Activated T-helper 1 cell treated with anti-CD3 and anti-CD28 coated beads, Interleukin-2, amount 50 U/mL, for 16 hours (primary cell): ENCODE measurements at places on chromosomes 7 and 10.

- DNase-seq, result no peak
These were observed 181.4 kb downstream of the CUX1 start for GRCh38 chr7:101998906-101999240.

GRCh38 chr7:36526863-36527548 is 137.3 kb downstream of the ANLN start:
- no peak for DNase-seq

DNA sequence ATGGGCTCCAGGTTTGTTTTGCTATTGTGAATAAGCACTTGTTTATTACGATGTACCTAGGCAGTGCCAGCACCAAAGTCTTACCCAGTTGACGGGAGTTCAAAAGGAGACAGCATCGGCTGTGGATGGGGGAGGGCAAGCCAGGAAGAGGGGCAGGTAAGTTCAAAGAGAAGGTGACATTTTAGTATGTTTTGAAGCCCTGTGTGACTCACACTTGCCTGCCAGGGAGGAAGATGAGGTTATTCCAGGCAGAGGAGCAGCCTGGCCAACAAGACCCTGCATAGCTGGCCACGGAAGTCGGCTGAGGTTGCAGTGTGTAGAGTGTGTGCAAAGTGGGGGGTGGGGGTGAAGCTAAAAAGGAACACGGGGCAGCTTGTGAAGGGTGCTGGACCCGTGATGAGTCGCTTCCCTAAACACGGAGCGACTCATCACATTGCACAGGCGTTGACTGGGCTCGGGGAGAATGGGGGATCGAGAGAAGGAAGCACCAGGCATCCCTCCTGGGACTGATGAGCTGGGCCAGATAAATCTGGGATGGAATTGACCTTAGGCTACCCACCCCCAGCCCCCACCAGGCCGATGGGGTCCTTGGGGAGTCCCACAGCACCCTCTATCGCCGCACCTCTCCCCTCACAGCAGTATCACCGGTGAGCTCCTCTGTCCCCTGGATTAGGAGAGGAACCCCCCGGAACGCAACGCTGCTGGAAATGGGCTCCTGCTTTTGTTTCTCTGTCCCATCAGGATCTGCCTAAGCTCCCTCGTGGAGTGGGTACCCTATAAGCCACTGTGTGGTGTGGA is 97.9 kb upstream of the IKZF1 start:
- peak; percentile 56 for DNase-seq

DNA sequence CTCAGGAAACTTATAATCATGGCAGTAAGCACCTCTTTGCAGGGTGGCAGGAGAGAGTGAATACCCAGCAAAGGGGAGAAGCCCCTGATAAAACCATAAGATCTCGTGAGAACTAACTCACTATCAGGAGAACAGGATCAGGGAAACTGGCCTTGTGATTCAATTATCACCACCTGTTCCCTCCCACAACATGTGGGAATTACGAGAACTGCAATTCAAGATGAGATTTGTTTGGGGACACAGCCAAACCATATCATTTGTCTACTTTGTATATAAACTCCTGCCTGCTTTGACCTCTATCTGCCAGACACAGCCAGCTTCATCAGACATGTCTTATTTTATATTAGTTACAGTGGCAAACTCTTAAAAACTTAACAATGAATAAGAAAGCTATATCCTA is 50.4 kb downstream of the ARMC3 start:
- DNase-seq, result no peak

DNA sequence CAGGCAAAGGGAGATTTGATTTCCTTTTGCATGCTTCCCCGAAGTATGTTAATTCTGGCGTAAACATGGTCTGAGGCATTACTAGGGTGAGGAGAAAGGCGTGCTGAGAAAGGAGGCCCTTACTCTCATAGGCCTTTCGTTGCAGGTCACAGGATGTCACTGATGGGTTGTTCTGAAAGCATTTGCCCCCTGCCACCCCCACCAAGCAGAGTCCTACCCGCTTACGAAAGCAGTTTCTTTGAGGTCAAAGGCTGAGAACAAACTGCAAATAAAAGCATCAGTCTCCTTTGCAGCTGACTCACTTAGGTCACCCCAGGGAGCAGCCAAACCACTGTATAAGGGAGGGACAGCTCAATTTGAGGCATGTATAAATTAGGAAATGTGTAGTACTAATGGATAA is 57.1 kb downstream of the BPGM start:
- DNase-seq, result no peak

- no peak for DNase-seq
These were observed 143.0 kb upstream of the BMPER start for GRCh38 chr7:33762151-33762910.

DNA sequence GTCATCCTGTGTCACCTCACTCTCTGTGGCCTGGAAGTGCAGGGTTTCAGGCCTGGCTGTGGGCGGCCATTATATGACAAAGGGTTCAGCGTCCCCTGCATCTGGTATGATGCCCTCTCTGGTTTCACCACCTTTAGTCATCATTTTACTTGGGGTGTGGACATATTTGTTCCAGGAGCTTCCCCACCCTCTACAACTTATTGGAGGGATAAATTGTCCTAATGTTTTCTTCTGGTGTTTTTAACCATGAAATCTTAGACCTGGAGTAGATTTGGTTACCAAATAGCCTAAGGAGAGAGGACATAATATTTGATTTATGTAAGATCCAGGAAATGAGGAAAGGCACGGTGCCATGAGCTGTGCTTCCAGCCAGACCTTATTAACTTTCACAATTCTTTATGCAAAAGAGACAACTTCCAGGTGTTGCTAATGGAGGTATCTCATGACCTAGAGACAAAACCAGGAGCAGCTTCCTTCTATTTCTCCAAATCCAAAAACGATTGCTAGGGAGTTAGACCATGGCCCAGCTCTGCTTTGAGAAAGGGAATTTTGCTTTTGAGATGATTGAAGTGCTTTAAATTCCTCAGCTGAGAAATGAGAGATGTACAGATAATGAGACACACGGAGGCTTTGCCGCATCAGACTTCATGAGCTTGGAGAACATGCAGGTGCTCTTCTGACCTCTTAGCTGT is 20.9 kb downstream of the WBP1L start:
- DNase-seq, result no peak

DNA sequence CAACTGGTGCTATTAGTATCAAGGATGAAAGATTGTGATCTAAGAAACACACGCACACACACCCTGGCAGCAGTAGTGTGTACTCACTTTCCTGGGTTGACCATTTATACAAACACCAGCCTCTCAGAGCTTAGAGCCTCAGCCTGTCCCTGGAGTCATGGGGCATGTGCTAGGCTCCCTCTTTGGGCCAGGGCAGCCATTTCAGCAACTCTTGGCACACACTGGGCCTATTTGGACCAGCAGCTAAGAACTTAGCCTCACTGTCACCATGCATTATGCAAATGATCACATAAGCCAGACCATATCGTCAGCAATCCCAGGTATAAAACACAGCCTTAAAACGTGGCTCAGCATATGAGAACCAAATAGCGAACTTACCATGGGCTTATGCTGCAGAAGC is 51.3 kb downstream of the GLI3 start:
- DNase-seq, result no peak

GRCh38 chr10:6918305-6918704 is 338.2 kb upstream of the PRKCQ start:
- peak; percentile 19 for DNase-seq

- DNase-seq, result no peak
These were observed 85.7 kb downstream of the GRB10 start for GRCh38 chr7:50696810-50697582.

DNA sequence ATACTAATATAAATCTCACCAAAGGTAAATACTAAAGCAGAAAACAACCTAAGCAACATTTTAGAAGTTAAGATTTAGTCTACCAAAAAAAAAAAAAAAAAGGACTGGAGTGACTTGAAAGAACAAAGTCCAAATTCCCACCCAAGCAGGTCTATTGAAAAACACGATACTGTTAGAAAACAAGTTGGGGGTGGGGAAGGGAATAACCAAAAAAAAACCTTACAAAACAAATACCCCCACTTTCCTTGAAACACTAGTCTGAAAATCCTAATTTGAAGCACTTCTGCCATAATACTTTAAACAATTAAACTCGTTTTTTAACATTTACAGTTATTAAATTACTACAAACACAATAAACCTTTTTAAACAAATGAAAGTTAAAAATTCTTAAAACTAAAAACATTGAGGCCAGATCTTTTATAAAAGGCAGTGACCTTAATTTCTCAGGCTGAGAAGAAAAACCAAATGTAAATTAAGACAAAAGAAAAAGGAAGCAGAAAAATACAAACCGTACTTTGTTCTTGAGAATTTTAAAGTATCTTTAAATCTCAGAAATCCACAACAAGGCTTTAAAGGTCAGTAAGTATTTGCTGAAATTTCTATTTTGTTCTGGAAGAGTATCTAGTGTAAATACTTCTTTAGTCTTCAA is 135.1 kb downstream of the NRBF2 start:
- DNase-seq, result no peak

- DNase-seq, result peak; percentile 11
These were observed 11.9 kb downstream of the RGR start for GRCh38 chr10:84256510-84257342.

- no peak for DNase-seq
These were observed 240.3 kb downstream of the SEMA3D start for GRCh38 chr7:84946549-84946948.

- DNase-seq, result no peak
These were observed 22.4 kb downstream of the ADCYAP1R1 start for GRCh38 chr7:31074403-31075085.

DNA sequence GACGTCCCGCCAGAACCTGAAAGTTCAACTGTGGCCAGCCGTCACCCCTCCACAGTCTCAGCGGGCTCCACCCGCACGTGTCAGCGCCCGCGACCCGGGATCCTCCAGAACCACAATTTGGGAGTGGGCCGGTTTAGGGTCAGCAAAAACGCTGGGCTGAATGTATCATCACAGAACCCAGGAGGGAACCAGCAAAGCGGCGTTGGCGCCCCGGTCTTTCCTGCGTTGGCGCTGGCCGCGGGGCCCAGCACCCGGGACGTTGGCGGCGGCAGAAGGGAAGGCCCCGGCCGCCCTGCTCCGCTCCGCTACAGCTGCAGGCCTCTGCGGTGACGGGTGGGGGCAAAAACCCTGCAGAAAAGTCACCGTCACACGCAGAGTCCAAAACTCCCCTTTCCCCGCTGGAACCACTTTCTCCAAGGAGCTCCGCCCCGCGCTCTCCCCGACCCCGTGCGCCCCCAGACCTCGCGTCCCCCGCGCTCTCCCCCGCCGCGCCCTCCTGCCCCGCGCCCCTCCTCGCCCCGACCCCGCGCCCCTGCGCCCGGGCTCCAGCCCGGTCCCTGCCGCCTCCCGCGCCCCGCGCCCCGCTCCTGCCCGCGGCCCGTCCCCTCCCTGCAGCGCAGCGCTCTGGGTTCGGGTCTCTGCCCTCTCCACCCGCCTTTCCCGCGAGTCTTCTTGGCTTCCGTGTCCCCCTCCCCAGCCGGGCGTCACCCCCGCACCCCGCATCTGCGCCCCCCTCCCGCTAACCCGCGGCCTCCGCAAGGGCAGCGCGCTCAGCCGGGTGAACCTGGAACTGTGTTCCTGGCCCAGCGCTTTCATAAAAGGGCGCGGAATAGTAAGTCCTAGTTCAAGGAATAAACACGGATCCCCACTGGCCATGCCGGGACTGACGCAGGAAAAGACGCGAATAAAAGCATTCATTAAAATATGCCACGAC is 24.0 kb upstream of the RNF32 start:
- no peak for DNase-seq

GRCh38 chr7:132897093-132897687 is 184.7 kb downstream of the CHCHD3 start:
- DNase-seq, result no peak

DNA sequence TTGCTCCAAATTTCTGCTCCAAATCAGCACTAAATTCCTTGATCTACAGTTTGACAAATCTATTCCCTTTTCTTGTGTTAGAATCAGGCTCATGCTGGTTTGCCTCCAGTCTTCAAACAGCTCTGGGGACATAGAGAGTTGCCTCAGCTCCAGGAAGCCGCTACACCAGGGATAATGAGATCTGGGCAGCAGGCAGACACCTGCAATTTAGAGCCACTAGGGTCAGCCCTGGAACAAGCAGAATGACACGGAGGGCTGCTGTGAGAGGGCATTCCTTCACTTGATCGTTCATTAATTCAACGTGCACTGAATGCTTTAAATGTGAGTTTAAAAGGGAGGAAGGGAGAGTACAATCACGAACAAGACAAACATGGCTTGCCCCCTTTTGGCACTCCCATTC is 3.7 kb upstream of the ELMO1 start:
- DNase-seq, result no peak

DNA sequence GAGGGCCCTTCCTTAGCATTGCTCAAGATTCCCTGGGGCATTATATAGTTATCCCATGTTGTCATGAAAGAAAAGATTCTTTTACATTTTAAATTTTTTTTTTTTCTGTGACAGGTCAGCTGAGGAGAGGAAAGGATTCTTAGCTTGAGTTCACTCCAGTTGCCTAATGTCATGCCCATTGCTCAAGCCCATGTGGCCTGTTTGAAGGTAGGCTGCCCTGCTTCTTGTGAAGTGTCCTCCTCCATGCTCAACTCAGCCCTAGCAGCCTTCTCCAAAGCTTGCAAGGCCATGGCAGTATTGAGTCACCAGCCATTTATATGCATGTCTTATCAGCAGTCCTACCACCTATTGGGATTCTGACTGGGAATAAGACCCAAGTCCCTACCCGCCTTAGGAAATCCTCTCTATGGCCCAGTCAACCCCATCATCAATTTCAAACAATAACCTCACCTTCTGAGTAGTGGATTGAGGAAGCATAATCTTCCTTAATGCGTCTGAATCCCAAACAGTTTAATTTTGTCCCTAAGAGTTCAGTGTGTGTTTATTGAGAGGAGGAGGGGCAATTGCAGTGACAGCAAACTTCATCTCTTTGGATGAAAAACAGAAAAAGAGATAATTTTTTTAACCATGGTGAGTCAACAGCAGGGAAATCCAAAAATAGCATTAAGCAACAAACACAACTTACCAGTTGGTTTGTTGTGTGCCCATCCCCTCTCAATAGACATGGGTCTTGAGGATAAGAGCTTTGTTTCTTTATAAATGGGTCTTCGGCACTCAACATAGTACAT is 38.6 kb upstream of the WASL start:
- no peak for DNase-seq

DNA sequence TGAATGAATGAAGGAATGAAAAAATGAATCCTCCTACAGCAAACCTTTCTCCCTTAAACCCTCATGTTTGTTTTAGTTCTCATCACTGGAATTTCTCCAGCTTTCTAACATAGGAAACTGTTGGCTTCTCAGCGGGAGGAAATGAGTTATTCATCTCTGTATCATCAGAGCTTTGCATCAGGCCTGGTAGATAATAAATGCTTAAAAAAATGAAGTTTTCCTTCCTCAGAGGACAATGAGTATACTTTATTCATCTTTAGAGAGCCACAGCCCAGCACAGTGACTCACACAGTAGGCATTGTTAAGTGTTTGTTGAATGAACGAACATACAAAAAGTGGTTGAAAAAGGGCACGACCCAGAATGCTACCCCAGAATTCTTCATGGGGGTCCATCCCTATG is 62.6 kb downstream of the COL13A1 start:
- no peak for DNase-seq

GRCh38 chr10:6953271-6953801 is 373.3 kb upstream of the PRKCQ start:
- DNase-seq, result no peak

GRCh38 chr10:44757551-44758205 is 153.5 kb upstream of the TMEM72 start:
- DNase-seq, result no peak
